ENCODE measurements at places on chromosomes 12 and 14. TPM values are rescaled to one million over a fixed set of nuclear protein-coding genes. Genes with fewer than 3 reads are reported as not detected.

DNA sequence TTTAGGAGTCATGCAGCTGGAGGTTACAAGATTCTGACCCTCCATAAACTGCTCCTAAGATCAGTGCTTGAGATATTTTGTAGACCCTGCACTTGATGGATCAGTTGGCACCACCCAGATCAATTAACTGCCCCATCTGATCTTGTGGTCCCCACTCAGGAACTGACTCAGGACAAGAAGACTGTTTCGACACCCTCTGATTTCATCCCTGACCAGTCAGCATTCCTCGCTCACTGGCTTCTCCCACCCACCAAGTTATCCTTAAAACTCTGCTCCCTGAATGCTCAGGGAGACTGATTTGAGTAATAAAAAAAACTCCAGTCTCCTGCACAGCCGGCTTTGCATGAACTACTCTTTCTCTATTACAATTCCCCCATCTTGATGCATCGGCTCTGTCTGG is 360.2 kb downstream of the GALC start:
- no peak for DNase-seq

- peak; percentile 94 for DNase-seq
Observed at GRCh38 chr14:74860899-74861733, 14.8 kb downstream of the PROX2 start.

- no peak for DNase-seq
Observed at GRCh38 chr14:31895646-31896045, 181.5 kb upstream of the ARHGAP5 start.

Gene KRT4
- total RNA-seq: not detected
